HepG2 (cell line): ENCODE measurements at places on chromosomes 2 and 18.

- DNase-seq = no peak
Observed at GRCh38 chr2:49028101-49028500, 126.2 kb downstream of the FSHR start.

DNA sequence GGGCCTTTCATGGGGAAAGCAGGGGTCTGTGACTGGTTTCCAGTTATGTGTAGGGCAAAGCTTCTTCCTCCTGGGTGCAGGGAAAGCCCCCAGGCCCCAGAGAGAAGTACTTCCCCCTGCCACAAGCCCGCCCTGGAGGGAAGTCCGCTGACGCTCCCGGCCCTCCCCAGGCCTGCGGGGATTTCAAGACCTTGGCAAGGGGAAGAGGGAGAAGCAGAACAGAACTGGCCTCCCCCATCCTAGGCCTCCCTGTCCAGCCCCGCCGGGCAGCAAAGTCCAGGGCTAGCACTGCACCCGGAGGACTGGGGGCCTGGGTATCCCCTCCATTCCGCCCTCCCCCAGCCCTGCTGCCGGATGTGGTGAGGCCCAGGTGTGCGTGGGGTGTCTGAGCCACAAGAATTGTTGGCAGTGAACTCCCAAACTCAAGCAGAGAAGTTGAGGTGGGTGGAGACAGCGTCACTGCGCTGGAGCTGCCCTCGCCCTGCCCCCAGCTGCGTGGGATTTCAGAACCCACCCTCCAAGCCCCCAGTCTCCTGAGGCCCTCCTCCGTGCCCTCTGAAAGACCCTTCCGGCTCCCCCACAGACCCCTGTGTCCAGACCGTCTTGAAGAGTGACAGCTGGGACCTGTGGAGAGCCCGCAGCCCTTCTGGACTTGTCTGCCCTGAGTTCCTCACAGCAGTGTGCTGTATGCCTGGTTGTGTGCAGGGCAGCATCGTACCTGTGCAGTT lies 1.1 kb upstream of the DUSP2 start:
- no peak for DNase-seq

DNA sequence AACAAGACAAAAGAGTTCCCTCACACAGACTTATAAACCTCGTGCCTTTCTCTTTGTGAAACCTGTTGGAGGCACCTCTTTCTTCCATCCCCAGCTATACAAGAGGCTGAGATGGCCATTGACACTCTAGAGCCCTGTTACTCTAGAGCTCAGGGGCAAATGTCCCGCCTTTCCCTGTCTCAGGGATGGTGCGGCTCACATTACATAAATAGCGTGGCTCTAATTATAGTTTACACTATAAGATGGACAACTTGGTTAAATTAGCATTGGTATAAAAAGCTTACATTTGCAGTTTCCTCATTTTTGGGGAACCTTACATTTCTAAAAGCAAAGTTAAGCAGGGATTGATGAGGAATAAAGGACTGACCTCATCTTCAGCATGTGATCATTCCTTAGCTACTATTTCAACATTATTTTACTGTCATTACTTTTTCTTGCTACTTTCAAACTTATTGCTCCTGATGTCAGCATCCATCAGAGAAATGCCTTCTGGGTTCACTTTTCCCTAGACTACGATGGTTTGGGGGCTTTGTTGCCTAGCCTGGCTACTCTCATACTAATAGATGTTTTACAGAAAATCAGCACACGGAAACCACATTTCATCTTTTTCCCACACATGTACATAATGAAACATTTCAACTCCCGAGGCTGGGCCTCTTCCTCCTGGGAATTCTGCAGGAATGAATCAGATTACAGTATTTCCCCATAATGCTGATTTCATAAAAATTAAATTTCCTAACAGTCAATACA lies 40.4 kb downstream of the FTCDNL1 start:
- DNase-seq = no peak

DNA sequence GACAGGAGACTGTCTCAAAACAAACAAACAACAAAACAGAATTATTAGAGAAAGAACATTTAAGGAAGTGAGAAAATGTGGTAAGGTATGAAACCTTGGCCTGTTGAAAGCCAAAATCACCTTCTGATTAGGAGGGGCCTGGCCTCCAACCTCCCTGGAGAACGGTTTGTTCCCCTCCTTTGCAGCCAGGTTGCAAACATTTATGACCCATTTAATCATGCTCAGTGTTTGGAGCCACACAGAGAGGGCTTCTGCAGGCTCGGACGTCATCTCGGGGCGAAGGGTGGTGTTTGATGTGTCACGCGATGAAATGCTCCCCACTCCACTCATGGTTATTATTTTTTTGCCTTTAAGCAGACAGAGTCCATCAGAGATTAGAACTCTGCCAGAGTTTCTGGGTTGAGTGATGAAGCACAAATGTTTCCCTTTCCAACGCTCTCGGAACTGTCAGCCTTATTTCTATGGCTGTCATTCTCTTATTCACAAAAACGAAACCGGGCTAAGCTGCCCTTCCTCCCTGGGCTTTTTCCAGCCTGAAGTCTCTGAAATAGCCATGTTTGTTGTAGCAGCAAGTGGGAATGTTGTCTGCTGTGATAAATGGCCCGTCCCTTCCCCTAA lies 33.6 kb upstream of the ROCK2 start:
- DNase-seq = no peak

- no peak for DNase-seq
Observed at GRCh38 chr2:11932962-11933361, 186.5 kb downstream of the LPIN1 start.
